T-helper 17 cell (primary cell): ENCODE measurements at places on chromosomes 16 and 17.

DNA sequence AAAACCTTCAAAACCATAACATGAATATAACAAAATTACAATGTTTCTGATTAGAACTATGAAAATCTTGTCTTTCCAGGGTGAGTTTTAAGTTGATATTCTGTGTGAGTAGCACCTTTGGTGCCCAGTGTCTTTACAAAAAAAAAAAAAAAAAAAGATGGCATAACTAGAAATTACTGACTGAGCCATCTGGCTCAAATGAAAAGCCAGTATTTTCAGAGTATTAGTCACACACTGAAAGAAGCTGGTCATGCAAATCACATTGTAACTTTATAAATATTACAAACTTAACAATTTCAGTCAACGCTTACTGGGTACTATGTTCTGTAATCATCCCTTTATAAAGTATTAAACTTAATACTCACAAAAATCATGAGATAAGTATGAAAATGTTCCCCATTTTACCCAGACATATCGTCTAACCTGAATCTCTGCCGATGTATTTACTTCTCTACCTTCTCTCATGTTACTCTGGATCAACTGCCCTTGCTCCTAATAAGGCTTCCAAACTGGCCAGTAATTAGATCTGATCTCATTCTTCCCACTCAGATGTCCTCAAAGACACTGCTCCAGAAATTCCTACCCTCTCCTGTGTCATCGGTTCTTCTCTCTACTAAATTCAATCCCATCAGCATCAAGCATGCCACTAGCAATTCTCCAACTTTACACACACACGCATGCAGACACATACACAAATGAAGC lies 25.4 kb downstream of the UBE2G1 start:
- DNase-seq = no peak

- DNase-seq = no peak
These were observed 10.6 kb downstream of the STX4 start for GRCh38 chr16:31043898-31044481.

GRCh38 chr16:29975134-29975538 lies 1.5 kb downstream of the TAOK2 start:
- no peak for DNase-seq

DNA sequence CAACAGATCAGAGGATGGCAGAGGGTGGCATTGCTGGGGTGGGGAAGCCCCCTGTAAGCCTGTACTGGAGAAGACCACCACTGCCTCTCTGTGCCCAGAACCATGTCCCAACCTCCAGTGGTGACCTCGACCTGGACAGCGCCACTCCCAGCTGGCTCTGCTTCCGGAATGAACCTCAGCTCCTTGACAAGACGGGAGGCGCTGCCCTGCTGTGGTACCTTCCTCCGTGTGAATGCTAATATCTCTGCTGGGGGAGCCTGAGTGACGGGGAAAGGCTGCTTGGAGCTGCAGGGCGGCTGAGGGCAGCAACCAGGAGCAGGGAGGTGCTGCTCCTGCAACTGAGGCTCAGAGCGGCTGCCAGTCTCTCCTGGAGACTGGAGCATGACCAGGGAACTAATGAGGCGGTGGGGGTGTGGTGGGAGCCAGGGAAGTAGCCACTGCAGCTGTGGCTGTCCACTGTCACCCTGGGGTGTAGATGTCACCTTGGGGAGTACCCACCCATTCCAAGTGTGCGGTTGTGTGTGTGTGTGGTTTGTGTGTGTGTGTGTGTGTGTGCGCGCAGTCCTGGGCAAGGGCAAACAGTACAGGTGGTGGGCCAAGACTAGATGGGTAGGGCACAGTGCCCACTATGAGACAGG lies 6.2 kb downstream of the PRCD start:
- DNase-seq = no peak

DNA sequence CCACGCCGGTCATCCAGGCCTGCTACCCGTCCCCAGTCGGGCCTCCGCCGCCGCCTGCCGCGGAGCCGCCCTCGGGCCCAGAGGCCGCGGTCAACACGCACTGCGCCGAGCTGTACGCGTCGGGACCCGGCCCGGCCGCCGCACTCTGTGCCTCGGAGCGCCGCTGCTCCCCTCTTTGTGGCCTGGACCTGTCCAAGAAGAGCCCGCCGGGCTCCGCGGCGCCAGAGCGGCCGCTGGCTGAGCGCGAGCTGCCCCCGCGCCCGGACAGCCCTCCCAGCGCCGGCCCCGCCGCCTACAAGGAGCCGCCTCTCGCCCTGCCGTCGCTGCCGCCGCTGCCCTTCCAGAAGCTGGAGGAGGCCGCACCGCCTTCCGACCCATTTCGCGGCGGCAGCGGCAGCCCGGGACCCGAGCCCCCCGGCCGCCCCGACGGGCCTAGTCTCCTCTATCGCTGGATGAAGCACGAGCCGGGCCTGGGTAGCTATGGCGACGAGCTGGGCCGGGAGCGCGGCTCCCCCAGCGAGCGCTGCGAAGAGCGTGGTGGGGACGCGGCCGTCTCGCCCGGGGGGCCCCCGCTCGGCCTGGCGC lies 2.4 kb downstream of the HIC1 start:
- no peak for DNase-seq

GRCh38 chr17:28929787-28930186 lies 21.5 kb downstream of the PHF12 start:
- no peak for DNase-seq

DNA sequence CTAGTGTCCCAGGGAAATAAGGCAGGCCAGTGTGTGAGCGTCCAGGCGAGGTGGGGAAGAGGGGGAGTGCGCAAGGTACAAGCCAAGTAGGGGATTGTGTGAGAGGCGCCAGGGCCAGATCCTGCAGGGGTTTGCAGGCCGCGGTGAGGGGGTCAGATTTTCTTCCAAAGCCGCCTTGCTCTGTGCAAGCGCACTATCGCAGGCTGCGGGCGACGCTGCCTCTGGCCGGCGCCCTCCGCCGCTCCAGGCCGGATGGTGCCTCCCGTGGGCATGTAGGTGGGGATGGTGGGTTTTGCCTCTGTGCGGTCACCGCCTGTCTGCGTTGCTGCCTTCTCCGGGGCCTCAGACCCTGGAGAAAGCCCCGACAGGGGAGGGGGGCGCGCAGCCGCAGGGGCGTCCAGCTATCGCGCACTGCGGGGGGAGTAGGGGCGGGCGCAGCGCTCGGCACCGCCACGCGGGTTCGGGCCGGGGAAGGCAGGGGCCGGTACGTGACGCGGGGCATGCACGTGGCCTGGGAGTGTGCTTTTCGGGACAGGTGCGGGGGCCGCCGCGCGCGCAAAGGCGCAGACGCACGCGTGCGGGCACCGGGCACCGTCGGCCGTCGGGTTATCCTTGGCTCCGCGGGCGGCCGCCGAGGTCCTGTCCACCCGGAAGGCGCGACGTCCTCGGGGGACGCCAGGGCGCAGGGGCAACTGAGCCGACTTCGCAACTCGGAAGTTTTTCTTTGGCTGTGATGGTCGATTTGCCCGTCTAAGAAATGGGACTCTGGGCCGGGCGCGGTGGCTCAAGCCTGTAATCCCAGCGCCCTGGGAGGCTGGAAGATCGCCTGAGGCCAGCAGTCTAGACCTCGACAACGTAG lies 1.1 kb upstream of the HAPSTR1 start:
- peak; percentile 31 for DNase-seq

DNA sequence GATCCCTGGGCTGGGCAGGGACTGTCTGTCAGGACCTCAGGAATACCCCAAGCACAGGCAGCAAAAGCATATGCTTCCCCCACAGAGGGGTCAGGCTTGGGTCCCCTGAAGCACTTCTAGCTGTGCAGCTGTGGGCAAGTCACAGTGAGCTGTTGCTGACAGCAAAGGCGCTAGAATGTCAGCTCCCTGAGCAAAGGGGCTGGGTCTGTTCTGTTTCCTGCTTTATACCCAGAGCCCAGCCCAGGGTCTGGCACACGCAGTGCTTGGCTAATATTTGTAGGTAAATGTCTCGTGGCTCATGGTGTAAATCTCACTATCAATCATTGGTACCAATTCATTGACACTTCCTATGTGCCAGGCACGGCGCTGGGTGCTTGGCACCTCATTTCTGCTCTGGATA lies 16.6 kb upstream of the MPRIP start:
- no peak for DNase-seq

DNA sequence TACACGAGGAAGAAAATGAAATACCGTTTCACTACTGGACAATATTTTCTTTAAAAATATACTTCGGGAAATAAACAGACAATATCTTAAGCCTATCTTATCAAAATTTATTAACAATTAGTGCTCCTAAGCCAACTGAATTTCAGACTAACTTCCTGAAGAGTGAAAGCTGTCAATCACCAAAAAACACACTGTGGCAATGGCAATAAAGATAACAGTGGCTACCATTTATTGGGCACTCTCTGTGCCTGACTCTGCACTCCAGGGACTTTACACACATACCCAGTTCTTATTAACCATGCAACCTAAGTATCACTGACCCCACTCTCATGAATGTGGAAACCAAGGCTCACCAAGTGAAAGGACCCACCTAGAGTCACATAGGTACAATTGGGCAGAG lies 83.7 kb downstream of the NCOR1 start:
- DNase-seq = no peak

GRCh38 chr16:87391324-87391949 lies 699 bp upstream of the MAP1LC3B start:
- DNase-seq = no peak

DNA sequence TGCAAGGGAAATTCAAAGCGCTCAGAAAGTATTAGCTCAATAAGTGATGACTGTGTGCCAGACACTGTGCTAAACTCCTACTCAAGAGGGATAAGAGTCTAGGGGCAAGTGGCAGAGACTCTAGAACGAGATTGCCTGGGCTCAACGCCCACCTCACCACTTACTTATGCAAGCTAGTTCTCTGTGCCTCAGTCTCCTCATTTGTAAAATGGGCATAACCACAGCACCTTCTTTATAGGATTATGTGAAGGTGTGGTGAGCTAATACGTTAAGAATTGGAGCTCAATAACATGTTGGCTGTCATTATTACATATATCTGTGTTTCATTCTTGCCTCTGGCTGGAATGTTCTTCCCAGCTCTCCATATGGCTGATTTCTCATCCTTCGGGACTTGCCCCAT lies 15.4 kb downstream of the DEXI start:
- DNase-seq = no peak

- no peak for DNase-seq
These were observed 77.3 kb downstream of the PHKB start for GRCh38 chr16:47538472-47538871.

DNA sequence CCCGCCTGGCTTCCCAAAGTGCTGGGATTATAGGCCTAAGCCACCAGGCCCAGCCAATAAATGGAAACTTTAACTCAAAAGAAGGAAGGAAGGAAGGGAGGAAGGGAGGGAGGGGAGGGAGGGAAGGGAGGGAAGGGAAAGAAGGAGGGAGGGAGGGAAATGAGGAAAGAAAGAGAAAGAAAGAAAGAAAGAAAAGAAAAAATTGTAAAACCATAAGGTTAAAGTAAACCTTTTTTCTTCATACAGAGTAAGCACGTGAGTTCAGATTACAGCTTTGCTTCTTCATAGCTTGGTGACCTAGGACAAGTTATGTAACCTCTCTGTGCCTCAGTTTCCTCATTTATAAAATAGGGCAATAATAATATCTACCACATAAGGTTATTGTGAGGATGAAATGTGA lies 26.0 kb downstream of the LRRC37B start:
- no peak for DNase-seq

- DNase-seq = no peak
These were observed 17.1 kb downstream of the PSKH1 start for GRCh38 chr16:67910158-67910557.

DNA sequence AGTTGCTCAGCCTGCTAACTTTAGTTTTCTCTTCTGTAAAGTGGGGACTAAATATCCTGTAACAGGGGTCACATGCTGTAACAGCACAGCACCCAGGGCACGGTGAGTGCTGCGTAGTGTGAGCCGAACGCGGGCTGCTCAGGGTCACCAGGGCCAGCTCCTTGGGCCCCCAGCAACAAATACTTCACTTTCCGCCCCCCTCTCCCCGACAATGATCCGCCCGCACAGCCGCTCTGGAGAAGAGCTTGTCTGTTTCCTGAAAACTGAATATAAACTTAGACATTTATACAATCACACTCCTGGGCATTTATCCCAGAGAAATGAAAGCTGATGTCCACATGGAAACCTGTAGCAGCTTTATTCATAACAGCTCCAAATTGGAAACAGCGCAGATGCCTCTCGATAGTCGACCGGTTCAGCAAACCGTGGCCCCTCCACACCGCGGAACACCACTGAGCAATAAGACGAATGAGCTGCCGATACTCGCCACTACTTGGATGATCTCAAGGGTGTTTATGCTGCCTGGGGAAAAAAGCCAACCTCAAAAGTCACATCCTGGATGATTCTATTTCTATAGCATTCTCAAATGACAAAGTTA lies 267.2 kb downstream of the PARN start:
- DNase-seq = no peak

- DNase-seq = no peak
These were observed 841 bp downstream of the C16orf89 start for GRCh38 chr16:5064915-5065314.

GRCh38 chr17:28117304-28117703 lies 74.8 kb downstream of the NLK start:
- no peak for DNase-seq

DNA sequence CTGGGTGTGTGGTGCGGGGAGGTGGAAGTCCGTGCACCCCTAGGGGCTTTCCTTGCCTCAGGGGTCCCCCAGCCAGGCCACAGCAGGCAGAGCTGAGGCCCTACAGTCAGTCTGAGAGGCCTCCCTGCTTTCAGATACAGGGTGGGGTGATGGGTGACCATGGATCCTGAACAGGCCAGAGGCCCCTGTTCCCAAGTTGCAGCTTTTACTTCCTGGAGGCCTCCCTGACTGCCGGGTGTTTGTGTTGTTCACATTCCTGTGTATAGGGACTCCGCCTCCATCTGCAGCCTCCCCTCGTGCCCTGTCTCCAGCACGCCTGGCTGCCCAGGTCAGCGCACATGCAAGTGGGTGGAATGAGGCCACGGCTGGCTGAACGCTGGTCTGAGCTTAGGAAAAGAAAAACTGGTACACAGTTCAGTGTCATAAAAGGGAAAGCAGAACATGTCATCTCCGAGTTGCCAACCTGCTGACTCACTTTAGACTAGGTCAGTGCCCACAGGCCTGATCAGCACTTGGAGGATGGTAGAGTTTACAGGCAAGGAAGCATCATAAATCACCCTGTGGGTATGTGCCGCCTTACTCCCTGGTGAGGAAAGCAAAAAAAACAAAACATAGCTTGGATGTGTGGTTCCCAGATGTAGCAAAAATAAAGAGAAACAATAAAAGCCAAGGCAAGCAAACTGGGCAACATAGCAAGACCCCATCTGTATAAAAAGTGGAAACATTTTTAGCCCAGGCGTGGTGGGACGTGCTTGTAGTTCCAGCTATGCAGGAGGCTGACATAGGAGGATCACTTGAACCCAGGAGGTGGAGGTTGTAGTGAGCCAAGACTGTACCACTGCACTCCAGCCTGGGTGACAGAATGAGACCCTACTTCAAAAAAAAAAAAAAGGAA lies 6.2 kb upstream of the SLC7A6 start:
- DNase-seq = no peak
